AG09319 (cell line): ENCODE measurements at places on chromosomes 6 and 20.

GRCh38 chr6:127518710-127519468 lies at the start of gene MTCL3:
TSS of gene MTCL3 (minus strand) at chr6:127519335.
- no peak for DNase-seq

- DNase-seq = no peak
These were observed 82.5 kb upstream of the ZNFX1 start for GRCh38 chr20:49360242-49360968.

DNA sequence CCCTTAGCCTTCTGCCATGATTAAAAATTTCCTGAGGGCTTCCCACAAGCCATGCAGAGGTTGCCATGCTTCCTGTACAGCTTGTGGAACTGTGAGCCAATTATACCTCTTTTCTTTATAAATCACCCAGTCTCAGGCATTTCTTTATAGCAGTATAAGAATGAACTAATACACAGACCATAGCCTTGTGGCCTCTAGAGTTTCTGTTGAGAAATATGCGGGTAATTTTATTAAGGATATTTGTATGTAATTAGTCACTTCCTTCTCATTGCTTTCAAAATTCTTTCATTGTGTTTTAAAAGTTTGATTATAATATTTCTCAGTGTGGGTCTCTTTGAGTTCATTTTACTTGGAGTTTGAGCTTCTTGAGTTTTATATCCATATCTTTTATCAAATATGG lies 484.9 kb downstream of the COL12A1 start:
- no peak for DNase-seq

DNA sequence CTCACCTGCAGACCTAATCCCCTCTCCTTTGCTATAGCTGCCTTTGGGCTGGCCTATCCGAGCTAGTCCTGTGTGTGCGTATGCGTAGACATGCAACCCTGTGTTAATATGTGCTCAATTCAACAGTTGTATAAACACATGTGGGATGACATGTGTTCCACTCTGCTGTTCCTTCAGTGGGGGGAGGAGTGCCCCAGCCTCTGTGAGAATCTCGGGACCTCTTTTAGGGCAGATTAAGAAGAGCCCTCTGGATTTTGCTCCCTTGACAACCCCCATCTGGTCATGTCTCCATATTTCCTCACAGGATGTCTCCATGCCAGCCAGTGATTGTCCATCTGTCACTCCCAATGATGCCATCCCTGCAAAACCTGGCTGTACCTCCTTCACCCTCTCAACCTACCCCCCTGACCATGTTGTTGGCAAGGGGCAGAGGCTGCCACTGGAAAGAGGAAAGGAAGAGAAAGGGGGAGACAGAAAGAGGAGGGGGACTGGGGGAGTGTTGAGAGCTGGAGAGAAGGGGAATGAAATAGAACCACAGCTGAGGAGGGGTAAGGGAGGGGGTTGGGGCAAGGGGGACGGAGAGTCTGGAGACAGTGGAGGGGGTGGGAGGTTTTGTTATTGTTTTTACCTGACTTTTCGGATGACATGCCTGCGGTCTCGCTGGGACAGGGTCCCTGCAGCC lies 417 bp downstream of the PRRT1 start:
- DNase-seq = no peak

DNA sequence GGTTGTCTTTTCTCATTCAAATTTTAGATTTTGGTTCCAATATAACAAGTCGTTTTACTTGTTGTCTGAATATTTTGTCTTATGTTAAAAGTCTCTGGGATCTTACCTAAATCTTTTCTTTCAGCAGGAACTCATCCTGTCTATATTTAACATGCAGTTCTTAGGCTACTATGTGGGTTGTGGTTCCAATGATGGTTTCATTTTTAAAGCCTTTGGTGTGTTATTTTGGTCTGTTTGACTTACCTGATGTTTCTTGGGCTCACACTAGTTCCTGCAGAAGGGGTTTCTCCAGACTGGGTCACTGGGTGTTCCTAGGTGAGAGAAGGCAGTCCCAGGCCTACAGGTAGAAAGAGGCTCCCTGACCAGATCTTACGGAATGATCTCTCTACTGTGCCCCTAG lies 17.4 kb downstream of the PRL start:
- DNase-seq = no peak

DNA sequence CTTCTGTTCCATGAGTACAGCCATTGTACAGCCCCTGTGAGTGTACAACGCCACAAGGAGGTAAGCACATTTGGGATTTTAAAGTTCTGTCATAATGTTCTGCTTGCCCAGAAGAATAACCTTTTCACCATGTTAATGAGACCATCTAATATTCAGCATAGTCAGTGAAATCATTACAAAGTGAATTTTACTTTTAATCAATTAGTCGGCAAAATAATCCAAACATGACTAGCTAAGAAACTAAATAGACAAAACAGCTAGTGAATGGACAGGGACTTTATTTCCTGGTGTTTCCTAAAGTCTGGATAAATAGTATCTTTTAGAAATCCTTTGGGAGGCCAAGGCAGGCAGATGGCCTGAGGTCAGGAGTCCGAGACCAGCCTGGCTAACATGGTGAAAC lies 69.0 kb upstream of the NRSN1 start:
- DNase-seq = no peak

GRCh38 chr6:89434954-89435353 lies 2.0 kb downstream of the ANKRD6 start:
- no peak for DNase-seq

GRCh38 chr20:38246357-38247165 lies 14.0 kb downstream of the KIAA1755 start:
- no peak for DNase-seq

DNA sequence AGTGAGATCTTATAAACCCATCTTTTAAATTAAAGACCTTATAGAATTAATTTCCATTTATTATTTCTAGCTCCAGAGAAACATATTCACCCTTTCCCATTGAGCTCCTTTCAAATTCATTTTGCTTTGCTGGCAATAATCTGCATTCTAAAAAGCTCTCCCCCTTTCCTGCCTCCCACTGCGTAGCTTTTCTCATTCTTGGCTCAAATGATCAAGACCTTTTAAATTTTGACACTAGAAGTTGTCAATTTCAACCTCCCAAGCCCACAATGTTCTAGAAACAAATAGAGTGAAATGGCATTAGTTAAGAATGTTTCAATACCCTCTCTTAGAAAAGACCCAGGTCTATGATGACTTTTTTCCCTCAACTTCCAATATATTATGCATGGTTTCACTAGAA lies 186.9 kb downstream of the AKAP7 start:
- no peak for DNase-seq

- DNase-seq = no peak
These were observed 165.0 kb downstream of the HTR1B start for GRCh38 chr6:77298283-77298682.

DNA sequence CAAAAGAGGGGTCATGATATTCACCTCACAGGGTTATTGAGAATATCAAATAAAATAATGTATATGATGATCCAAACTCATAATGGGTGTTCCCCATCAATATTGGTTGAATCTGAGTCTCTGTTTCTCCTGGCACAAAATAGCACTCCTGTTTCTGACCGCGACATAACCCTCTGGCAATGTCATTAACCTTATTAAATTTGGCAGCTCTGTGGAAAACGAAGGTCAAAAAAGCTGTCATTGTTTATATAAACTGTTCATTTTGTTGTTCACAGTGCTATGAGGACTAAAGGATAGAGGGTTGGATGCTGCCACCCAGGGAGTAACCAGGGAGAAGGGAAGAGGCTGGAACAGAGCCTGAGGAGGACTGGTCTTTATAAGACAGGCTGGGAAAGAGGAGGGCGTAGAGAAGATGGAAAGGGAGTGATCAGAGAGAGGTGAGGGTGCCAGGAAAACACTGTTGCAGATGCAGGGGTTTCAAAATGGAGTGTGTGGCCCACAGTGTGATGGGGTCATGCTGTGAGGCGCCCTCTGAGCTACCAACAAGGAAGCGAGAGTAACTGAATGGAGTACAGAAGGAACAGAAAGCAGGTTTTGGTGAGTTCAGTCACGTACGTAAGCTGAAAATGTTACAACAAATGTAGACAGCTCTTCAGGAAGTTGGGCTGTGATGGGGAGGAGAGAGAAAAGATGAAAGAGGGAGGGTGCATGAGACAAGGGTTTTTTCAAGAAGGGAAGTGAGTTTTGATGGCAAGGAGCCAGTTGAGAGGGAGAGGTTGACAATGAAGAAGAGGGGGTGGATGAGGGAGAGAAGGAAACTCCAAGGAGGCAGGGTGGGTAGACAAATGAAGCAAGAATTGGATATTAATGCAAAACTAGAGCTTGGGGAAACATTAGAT lies 251.6 kb upstream of the TAB2 start:
- no peak for DNase-seq

DNA sequence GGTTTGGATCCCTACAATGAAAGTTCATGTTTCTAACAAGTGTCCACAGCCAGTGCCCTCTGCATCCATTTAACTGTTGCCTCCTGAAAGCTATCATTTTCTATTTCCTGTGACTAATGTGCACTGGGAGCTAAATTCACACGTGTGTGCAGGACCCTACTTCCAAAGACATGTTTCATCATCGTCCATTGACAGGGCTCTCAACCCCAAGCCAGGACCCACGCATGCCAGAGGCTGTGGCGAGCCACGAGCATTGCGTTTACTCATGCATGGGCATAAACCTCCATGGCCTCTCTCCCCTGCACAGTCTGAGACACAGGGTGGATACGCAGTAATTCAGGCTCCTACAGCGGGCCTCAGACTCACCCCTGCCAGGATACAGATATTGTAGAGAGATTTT lies 153.2 kb downstream of the MAFB start:
- no peak for DNase-seq

DNA sequence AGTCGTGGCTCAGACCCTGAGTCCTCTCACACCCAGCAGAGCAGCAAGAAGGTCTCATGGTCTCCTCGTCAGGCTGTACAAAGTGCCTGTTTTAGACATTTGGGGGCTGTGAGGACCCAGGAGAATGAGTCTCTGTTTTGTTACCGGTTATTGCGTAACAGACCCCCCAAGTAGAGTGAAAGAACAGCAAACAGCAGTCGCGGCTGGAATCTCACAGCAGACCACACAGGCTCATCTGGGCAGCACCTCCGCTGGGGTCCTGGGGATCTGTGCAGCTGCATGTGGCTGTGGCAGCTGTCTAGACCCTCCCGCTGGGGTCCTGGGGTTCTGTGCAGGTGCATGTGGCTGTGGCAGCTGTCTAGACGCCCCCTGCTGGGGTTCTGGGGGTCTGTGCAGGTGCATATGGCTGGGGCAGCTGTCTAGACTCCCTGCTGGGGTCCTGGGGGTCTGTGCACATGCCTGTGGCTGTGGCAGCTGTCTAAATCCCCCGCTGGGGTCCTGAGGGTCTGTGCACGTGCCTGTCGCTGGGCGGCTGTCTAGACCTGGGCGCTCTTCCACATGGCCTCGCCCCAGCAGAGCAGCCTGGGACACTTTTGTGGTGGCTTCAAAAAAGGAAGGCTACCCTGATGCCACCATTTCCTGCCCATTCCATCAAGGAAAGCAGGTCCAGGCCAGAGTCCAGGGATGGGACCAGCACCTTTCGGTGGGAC lies 24.7 kb downstream of the ENTPD6 start:
- DNase-seq = no peak

DNA sequence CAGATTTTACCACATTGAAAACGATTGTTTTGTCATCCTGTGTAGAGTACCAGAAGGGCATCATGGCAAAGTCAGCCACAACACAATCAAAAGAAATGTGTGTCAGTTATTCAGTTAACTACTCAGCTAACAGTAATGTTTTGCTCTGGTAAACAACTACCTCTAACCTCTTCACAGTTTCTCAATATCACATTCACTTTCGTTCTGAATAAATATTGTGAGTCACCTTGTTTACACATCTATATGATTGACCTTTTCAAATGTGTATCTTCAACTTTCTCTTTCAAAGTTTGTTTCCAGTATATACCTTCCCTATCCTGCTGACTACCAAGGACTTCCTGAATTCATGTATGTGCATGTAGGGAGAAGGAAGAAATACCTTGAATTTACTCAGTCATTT lies 216.6 kb upstream of the UFL1 start:
- no peak for DNase-seq

DNA sequence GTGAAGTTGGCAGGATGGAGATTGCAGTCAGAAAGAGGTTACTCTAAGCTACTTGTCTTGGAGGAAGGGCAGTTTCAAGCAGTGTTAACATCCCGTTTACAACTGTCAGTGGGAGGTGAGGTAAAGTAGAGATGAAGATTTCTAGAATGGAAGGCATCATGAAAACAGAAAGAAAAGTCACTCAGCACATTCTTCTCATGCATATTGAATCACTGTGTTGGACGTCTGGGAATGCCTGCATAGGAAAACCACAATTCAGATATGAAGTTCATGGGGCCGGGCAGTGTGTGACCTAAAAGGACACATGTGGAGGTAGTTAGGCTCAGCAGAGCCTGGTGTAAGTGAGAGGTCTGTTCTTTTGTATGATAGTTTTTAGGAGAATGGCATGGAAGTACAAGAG lies 73.5 kb upstream of the LAMP5 start:
- DNase-seq = no peak

GRCh38 chr6:47083586-47084047 lies 41.5 kb upstream of the ADGRF1 start:
- peak; percentile 57 for DNase-seq

DNA sequence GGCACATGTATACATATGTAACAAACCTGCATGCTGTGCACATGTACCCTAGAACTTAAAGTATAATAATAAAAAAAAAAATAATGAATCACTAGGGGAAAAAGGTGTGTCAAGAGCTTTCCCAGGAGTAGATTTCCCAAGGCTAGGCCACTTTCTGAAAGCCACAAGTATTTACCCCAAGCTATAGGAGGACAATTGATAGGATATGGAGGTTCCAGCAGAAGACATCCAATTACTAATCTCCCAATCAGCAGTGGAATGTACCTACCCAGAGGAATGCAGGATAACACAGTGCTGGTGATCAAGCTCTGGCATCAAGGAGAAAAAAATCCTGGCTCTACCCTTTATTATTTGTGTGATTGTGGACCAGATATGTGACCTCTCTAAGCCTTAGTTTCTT lies 562.7 kb downstream of the RFPL4B start:
- DNase-seq = no peak

DNA sequence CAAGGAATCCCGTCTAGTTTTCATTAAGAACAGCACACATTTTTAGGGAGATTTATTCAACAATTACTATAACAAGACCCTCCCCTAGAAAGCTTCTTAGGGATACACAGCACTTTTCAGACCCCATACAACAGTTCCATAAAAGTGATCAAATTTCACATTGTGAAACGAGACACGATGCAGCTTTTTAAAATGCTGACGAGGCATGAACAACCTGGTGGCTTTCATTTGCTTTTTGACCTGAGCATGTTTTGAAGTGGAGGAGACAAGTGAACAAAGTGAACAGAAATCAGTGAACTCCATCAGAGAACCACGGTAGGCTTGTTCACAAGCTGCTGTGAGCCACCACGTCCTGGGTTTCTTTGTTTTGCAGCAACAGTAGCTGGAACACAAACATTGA lies 112.2 kb downstream of the PCSK2 start:
- DNase-seq = no peak

- DNase-seq = no peak
These were observed 16.5 kb downstream of the CARMIL1 start for GRCh38 chr6:25295651-25296050.

DNA sequence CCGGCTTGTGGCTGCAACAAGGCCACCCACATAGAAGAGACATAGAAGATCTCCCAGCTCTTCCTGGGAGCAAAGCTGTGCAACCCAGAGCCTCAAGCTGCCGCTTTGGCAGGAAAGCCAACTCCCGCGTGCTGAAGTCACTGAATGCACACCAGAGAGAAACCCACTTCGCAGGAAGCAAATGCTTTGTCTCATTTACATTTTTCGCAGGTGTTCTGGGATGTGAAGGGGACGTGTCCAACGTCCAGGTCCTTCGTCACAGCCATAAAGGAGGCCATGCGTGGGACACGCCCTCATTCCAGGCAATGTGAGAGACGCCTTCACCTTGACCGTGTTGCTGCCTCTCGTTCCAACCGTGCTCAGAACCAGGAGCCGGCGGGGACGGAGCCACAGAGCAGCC lies 24.4 kb downstream of the KCNQ2 start:
- no peak for DNase-seq

GRCh38 chr6:121579478-121579877 lies 144.0 kb downstream of the GJA1 start:
- DNase-seq = no peak
